ENCODE measurements at places on chromosomes 5 and 9.

GRCh38 chr5:170010595-170010994 lies 30.3 kb upstream of the INSYN2B start:
- no peak for DNase-seq

- DNase-seq, result peak; percentile 38
Measured at GRCh38 chr5:164475339-164475977, 970.0 kb downstream of the MAT2B start.

DNA sequence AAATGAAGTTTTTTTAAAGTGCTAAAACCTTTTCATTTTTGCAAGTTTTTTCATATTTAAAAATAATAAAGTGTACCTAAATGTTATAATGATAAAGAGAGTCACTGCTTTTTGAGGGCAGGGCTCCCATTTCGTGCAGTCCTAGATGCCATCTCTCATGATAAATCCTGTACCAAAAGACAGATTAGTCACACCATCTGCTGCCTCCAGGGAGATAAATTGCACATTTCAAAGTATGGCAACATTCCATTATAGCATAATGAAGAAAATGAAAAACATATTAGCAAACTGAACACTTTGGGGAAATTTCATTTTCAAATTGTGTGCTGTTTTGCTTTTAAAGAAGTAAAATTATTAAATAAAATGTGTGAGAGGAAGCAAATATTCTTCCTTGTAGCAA lies 257.2 kb downstream of the KIAA0825 start:
- DNase-seq, result peak; percentile 35

DNA sequence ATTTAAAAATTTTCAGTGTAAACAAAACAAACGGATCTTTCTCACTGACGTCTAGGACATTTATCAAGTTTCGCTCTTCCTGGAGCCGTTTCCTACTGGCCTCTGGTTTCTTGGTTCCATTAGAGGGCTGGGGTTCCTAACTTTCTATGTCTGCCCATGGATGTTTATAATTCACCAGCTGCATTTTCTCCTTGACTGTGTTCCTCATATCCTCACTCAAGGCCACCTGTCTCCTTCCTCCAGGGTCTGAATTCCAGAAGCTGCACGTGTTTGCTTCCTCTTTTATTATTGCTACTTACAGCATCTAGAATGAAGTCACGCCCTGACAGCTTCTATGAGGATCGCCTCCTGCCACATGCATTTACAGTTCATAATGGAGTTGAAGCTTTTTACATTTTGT lies 74.1 kb upstream of the BASP1 start:
- DNase-seq, result no peak

DNA sequence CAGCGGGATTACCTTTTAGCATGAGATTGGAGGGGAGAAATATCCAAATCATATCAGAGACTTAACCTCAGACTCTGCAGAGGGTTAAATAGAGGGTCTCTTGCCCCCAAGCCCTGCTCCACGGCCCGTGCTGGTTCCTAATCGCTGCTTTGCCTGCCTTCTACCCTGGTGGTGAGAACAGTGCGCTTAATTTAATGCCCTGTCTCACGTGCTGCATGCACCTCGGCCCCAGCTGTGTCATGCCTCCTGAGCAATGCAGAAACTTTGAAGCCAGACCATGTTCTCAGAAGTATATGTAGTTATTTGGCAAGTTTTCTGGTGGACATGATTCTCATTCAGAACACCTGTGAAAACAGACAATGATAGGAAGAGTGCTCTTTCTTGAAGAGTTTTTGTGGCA lies 1.4 kb downstream of the OTULIN start:
- DNase-seq, result no peak

Measured in fibroblast of skin of scalp (primary cell).